ENCODE measurements at places on chromosomes 3 and 15.

GRCh38 chr3:38108649-38109579 is 28.0 kb downstream of the ACAA1 start:
- DNase-seq, result no peak

DNA sequence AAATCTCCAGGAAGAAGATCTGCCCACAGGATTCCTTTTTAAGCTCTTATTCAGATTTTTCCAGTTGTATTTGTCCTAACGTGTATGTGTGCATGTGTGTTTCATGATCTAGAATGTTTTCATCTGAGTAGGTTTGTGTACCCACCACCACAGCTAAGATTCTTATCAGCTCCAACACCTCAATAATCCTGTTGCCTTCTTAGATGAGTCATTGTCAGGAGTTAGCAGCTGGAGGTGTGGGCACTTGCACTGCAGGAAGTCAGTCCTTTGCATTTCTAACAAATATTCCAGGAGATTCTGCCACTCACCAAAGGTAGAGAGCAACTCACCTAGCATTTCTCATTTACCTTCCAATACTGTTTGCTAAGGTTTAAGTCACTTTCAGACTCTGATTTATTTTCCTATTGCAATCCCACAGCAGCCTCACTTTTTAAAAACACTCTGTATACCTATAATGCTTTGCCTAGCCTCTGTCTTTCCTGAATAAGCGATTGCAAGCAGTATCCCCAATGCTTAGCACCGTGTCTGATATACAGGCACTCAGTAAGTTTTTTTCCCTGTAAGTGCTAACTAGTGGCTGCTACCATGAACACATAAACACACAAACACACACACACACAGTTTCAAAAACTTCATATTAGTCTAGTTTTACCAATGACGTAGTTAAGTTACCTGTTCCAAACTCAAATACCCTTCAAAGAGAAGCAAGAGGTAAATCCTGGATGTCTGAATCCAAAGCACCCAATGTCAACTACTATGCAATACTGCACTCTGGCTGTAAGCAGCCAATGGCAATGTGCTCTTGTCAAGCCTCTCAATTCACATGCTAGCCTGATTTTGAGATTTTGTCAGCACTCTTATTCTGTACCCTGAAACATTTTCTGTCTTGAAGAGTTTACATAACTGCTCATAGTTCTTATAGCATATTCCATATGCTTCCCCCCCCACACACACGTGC is 713.5 kb upstream of the LMCD1 start:
- no peak for DNase-seq

GRCh38 chr3:172929451-172929850 is 178.9 kb downstream of the ECT2 start:
- no peak for DNase-seq

DNA sequence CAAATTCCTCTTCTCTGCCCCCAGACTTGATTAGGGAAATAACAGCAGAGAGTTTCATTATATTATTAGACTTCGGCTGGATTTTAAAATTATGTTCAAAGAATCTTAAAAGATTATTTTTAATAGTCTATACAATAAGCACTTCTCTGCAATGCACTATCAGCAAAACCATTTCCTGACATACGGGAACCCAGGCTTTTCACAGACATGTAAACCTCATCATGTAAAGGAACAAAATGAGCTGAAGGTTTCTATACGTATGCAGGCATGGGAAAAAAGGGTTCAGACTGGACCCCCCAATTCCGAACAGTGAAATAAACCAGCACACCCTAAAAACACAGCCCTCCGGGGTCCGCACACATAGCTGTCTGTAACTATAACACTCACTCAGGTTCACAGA is 77.5 kb upstream of the LMOD3 start:
- peak; percentile 31 for DNase-seq

DNA sequence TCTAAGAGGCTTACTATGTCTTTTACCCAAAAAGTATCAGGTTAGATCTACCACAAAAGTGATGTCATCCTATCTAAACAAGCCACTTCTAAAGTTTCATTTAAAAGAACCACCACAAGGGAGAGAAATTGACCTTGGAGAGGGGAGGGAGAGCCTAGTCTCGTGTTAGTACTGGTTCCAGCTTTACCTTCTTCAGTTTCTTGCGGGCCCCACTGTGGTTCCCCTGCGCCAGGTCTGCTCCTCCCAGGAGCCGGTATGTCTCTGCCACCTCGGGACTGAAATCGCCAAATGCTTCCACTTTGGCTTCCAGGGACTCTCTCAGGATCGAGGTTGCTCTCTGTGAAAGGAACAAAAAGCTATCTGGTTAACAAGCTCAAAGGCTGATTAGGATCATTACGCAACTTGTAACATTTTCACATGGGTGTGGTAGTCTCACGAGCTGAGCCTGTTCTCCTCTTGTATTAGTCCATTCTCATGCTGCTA is 51.1 kb downstream of the SYNM start:
- DNase-seq, result no peak
